ENCODE measurements at places on chromosomes 16 and 17.

DNA sequence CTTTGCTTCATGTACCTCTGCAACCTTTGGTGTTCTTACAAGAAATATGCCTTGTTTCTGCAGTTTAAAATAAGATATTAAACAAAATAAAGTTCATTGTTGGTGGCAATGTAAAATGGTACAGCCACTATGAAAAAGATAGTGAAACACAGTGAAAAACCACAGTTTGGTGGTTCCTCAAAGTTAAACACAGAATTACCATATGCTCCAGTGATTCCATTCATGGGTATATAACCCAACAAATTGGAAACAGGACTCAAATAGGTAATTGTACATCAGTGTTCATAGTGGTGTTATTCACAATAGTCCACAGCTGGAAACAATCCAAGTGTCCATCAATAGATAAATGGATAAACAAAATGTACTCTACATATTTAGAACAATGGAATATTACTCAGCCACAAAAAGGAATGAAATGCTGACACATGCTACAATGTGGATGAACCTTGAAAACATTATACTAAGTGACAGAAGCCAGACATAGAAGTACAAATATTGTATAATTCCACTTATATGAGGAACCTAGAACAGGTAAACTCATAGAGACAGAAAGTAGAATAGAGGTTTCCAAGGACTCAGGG is 49.2 kb downstream of the CUEDC1 start:
- peak; percentile 44 for DNase-seq

DNA sequence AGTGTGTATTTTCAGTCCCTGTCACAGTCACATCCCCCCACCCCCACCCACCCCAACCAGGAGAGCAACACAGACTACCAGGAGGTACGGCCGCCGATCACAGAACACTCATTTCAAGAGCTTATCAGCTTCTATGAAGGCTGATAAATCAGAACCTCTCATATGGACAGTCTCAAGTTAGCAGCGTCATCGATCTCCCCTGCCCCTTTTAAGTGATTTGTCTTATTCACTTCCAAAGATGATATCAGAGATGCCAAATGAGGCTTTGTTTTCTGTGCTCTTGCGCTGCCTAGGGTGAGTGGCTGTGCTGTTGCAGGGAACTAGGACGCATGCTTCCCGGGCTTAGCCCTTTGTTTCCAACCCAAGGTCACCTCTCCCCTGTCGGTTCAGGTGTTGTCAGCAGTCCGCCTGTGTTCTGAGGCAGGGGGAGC is 26.8 kb upstream of the PMFBP1 start:
- DNase-seq = no peak

GRCh38 chr16:86507173-86508027 is 2.9 kb upstream of the FOXF1 start:
- DNase-seq = no peak

DNA sequence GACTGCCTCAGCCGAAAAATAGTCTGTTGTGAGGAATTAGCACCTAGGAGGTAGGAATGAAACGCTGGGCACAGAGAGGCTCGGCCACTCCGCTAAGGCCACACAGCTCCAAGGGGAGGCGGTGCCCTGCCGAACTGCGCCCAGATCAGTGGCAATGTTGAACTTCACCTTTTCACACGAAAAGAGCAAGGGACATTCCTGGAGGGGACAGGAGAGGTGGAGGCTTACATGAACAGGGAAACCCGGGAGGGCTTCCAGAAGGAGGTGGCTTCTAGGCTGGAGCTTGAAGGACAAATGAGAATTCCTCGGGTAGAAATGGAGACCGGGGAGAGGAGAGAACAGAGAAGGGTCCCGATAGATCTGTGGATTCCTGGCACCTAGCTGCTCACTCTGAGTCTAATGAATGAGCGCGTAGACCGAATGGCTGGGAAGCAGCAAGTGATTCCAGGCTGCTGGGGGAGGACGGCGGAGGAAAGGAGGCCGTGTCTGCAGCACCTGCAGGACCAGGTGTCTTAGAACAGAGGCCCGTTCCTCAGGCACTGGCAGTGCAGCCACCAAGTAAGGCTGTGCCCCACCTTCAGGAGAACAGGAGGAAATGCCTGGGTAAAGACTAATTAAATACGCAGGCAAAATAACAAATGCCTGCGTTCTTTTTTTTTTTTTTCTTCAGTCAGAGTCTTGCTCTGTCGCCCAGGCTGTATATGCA is 722 bp upstream of the SLC38A10 start:
- no peak for DNase-seq

DNA sequence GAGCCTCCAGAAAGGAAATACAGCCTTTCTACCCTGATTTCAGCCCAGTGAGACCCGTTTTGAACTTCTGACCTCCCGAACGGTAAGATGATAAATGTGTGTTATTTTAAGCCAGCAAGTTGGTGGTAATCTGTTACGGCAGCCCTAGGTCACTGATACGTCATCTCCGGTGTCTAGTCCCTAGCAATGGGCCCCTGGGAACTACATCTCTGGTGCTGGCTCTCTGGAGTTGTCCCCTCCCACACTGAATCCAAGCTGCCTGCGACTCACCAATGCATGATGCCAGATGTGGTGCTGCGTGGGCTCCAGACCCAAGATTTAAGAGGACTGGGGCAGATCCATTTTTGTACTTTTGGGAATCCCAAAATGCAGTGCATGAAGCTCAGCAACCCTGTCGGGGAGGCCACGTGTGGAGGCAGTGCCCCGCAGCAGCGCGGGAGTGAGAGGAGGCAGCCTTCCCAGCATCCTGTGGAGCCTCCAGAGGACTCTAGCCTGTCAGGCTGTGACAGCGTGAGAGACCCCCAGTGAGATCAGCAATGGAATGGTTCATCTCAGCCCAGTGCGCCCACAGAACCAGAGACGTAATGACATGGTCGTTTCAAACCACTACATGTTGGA is 43.6 kb upstream of the USP7 start:
- no peak for DNase-seq

DNA sequence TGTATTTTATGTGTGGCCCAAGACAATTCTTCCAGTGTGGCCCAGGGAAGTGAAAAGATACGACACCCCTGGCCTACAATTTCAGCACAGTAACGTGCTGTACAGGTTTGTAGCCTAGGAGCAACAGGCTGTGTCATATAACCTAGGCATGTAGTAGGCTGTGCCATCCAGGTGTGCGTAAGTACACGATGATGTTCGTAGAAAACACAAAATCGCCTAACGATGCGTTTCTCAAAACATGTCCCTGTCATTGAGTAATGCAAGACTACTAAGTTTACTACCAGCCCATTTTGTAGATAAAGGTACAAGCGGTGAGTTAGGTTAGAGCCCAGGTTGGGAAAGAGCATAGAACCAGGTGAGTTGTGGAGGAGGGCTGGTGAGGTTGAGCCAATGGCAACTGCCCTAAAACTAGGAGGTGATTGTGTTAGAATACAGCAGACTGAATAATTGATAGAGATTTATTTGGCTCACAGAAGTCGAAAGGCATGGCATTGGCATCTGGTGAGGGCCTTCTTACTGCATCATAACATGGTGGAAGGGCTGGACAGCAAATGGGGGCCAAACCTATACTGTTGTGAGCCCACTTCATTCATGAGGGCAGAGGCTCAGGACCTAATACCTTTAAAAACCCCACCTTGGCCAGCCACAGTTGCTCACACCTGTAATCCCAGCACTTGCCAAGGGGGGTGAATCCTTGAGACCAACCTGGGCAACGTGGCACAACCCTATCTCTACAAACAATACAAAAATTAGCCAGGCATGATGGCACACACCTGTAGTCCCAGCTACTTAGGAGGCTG is 4.2 kb downstream of the EIF1 start:
- no peak for DNase-seq

DNA sequence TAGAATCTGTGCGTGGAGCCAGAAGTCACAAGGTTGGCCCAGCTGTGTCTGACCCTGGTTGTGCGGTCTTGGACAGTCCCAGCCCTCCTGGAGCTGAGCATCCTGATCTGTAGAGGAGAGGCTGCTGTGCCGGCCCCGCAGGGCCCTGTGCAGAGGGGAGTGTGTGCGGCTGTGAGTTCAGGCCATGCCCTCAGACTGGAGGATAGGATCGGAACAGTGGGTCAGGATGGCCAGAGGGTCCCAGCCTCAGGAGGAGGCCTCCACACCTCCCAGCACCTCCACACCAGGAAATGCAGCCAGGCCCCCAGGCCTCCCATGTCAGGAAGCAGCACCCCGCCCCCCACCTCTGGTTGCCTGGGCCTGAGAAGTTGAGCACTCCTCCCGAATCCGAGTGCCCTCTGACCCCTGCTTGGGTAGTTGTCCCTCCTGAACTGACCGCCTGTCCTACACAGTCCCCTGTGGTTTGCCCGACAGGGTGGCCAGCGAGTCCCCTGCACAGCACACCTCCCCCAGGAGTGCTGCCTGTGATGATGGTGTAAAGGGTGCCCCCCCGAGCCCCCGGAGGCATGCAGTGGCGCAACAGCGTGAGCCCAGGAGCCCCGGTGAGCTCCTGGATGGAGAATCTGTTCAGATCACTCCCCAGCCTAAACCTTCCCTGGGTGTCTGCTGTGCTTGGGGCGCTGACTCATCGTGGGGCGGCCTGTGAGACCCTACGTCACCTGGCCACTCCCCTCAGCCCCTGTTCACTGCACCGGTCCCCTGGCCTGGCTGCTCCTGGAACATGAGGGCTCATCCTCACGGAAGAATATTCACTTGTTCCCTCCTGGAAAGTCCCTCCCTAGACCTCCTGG is 285.2 kb downstream of the SEC14L1 start:
- no peak for DNase-seq

Measured in GM12878 (cell line).